Kasumi-1 (cell line): ENCODE measurements at places on chromosomes 2 and 18.

DNA sequence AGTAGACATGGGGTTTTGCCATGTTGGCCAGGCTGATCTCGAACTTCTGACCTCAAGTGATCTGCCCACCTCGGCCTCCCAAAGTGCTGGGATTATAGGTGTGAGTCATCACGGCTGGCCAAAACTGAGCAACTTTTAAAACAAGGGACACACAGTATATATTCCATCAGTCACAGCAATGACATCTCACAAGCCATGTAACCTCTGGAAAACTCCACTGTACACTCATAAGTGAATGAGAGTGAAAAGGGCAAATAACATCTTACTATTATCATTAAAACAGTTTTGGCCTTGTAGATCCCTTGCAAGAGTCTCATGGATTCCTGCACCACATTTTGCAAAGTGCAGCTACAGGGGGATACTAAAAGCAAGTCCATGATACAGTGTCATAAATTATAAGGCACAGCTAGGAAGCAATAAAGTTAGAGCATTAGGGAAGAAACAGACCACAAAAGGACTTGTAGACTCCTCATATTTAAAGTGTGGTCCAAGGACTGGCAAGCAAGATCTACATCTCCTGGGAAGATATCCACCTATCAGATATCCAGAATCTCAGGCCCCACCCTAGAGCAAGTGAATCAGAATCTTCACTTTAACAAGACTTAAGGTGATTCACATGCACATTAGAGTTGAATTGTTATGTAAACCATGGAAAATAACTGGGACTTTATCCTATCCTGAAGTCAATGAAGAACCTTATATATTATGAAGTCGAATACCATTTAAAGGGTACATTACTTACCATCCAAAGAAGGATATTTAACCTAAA lies 5.7 kb downstream of the SMC6 start:
- DNase-seq: no peak

- no peak for DNase-seq
Observed at GRCh38 chr18:72530622-72531021, 13.5 kb downstream of the CBLN2 start.

- no peak for DNase-seq
Observed at GRCh38 chr2:102117472-102117858, 25.1 kb upstream of the IL1R1 start.

- DNase-seq: peak; percentile 96
Observed at GRCh38 chr18:47999801-48000248, 69.4 kb upstream of the SMAD2 start.

DNA sequence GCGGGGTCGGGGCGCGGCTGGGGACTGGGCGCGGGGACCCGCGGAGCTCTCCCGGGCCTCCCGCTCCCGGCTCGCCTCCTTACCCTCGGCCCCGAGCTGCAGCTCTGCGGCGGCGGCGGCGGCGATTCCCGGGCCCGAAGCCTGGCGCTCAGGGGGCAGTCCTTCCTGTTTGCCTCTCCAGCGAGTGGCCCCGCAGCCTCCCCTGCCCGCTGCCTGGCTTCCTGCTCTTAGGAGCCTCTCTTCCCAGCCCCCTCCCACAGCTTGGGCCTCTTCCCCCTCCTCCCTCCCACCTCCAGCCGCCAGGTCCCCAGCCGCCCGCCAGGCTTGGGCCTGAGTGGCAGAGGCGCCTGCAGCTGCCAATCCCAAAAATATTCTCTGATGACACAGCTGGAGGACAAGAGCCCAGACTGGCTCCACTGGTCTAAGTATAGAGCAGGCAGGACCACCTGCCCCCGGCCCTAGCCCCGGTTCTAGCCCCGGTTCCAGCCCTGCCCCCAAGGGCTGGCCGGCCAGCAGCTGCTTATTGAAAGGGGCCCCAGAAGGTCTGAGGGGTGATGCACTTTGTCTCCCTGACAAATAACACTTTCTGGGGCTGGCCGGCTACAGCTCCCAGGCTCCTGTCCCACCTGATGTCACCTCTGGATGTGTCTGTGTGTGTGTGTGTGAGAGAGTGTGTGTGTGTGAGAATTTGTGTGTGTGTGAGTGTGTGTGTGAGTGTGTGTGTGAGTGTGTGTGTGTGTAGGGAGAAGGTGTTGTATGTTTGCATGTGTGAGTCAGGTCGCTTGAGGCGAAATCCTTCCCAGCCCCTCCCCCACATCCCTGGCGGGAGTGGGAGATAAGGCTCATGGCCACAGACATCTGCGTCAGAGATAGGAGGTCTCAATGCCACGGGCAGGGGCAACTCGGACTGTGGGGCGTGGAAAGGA lies at the start of gene OBSL1:
TSS of gene OBSL1 (minus strand) at position 229 of the 926 bp plus-strand sequence. CDS start 307 bp downstream, outside the sequence.
- DNase-seq: peak; percentile 10

DNA sequence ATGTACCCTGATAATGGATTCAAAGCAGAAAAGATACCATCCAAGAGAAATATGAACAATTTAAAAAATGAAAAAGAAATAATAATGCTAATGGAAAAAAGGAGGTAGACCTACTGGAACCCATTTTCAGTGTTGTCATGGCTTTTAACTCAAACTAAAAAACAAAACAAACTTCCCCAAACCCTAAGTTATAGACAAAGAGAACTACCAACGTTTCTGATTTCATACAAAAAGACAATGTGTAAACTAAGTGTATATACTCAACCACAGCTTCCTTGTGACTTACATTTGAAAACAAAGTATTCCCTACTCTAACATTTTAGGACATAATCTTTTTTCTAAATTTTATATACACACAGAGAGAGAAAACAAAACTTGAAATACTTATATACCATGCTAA lies 45.9 kb downstream of the ACVR1 start:
- DNase-seq: no peak

DNA sequence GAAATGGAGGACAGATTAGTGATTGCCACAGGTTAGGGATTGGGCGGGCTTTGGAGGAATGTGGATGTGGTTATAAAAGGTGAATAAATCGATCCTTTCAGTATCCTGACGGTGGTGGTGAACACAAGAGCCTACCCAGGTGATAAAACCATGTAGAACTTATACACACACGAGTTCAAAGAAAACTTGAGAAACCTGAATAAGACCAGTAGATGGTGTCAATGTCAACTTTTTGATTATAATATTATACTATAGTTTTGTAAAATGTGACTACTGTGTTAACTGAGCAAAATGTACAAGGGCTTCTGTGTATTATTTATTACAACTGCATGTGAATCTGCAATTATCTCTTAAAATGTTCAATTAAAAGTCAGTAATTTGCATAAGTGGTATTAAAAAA lies 136.3 kb downstream of the ERBB4 start:
- DNase-seq: no peak

DNA sequence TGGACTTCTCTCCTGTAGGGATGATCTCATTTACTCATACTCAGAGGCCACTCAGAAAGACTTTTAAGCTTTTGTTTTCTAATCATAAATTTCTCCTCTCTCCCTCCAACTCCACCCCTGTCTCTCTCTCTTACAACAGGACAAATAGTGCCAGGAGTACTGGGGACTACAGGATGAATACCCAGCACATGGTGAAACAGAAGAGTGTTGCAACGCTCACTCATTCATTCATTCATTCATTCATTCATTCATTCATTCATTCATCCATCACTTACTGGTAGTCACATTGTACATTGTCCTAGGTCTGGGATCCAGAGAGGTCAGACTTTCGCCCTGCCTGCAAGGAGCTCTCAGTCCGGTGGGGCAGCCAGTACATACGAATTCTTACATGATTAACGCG lies 97.6 kb downstream of the KLHL29 start:
- no peak for DNase-seq

DNA sequence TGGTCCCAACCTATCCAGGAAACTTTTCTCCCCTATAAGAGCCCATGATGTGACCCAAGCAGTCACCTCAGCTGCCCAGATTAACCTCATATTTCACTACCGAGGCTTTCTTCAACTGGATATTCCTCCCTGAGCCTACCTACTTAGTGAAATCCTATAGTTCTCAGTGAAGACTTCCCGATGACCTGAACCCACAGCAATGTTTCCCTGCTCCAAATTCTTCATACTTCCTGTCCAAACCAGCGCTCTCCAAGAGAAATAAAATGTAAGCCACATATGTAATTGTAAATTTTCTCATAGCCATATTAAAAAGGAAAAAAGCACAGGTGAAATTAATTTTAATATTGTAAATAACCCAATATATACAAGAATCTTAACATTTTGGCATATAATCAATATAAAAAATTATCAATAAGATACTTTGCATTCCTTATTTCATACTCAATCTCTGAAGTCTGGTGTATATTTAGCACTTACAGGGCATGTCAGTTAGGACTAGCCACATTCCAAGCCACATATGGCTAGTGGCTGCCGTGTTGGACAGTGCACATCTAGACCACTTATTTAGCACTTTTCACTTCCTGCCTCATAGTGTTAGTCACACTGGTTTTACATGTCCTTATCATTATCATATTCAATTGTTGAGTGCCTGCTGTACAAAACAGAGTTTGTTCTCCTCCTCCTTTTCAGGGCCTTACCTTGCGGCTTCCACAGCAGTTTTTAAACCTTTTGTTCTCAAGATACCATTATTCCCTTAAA lies 1.9 kb upstream of the STAT4 start:
- no peak for DNase-seq

GRCh38 chr2:146227152-146228019 lies 1617.4 kb upstream of the ACVR2A start:
- DNase-seq: no peak

- no peak for DNase-seq
Observed at GRCh38 chr2:65360441-65360840, 72.0 kb downstream of the SPRED2 start.
